ENCODE measurements at places on chromosomes 11 and 22. TPM values are rescaled to one million over a fixed set of nuclear protein-coding genes. Genes with fewer than 3 reads are reported as not detected.

DNA sequence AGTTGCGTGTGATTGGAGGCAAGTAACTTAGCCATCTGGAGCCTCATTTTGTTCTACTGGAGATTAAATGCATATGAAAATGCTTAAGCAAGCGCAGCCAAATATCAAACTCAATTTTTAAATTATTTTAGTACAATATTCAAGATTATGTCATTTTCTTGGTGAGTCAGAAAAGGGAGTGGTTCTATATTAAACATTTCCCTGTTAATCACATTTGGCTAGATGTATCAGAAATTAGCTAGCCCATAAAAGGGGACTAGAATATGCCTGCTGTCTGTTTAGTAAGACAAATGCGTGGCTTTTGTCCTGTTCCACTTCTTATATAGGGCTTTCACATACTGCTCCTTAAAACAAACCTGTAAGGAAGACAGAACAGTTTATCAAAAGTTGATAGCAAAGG lies 35.0 kb upstream of the BMAL1 start:
- DNase-seq = no peak

DNA sequence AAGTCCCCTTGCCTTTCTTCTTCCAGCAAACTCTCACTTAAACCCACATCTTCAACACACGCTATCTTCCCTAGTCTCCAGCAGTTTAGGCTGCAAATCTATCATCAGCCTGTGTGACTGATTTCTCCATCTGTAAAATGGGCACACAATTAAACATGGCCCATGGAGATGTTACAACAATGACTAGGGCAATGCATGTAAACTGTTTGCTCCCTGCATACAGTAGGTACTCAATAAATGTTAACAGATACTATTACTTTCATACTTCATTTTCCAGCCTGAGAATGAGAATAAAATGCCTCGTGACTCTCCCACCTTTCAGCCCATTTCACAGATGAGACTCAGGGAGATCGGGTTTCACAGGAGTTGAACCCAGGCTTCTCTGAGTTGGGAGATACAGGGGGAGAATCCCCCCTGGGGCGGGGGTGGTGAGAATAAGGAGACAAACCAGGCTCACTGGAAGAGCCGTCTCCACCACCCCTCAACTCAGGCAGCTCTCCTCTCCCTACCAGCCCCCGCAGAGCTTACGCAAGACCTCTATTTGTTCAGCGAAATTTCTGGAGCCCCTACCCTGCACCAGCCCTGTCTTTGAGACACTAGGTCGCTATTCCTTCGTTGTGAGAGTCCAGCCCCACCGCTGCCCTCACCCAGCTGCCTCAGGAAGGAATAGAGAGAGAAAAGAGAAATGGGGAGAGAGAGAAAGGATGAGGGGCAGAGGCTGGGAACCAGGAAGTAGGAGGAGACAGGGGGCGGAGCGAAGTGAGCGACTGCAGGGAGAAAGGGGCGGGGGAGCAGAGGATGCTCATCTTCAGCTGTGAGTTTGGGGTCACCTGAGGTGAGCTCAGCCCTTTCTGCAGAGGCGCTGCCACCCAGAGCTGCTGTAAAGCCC lies 42.1 kb upstream of the KLHL35 start:
- DNase-seq = peak; percentile 71

DNA sequence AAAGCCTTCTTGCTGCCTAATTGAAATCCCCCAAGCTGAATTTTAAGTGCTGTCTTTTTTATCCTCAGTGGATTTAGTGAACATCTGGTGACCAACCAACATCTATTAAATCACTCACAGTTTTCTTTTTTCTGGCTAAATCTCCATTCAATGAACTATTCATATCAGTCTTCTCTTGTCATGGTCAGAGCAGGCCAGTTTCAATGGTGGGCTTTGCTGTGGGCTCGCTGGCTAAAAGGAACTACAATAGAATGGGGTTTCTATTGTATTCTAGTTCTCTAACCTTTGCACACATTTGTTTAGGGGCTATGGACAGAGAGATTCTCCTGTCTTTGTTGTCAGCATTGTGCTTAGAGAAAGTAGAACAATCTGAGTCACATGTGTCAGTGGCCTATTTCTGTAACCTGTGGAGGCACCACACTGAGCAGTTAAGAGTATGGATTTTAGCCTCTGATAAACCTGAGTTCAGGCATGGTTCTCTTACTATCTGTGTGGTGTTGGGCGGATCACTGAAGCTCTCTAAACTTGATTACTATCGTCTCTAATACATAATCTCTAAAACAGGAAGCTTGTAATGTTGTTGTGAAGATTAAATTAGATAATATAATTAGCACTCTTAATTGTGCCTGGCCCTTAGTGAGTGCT lies 94.2 kb upstream of the CADM1 start:
- DNase-seq = no peak

Gene MMP8
- total RNA-seq = not detected

Gene CLCF1
- 0.27 TPM for total RNA-seq

Measured in Right ventricle myocardium superior (tissue), 1 donor.